ENCODE measurements at places on chromosomes 3 and 15.

DNA sequence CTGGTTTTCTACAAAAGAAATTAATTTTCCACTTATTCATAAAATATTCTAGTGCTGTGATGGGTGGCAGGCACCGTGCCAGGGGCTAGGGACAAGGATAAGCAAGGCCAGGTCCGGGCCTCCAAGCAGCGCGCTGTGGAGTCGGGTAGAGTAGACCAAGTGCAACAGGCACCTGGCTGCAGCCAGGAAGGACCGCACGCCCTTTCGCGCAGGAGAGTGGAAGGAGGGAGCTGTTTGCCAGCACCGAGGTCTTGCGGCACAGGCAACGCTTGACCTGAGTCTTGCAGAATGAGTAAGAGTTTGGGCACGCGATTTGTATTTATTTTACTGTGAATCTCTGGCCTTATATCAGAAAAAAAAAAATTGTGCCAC lies at the start of gene CASR:
Gene CASR, plus strand, starts transcription at position 148 of the 372 bp plus-strand sequence. CDS start 70,522 bp downstream, outside the sequence.
- peak; percentile 66 for ATAC-seq

DNA sequence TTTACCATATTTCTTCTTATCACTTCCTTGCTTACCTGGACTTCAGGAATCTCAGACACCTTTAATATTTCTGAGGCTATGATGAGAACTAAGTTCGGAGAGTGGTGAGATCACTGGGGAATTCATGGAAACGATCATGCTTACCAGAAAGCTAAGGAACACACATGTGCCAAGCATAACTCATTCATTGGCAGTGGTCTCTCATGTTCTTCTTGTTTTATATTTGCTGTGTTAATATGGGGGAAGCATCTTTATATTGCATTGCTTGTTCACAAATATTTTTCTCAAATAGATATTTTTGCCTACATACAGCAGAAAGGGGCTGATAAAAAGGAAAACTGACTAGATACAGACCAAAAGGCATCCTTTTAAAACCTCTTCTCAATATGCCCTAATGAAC lies 55.8 kb downstream of the COL6A6 start:
- no peak for ATAC-seq

GRCh38 chr3:172087602-172088580 lies 48.5 kb downstream of the FNDC3B start:
- ATAC-seq = peak; percentile 69

DNA sequence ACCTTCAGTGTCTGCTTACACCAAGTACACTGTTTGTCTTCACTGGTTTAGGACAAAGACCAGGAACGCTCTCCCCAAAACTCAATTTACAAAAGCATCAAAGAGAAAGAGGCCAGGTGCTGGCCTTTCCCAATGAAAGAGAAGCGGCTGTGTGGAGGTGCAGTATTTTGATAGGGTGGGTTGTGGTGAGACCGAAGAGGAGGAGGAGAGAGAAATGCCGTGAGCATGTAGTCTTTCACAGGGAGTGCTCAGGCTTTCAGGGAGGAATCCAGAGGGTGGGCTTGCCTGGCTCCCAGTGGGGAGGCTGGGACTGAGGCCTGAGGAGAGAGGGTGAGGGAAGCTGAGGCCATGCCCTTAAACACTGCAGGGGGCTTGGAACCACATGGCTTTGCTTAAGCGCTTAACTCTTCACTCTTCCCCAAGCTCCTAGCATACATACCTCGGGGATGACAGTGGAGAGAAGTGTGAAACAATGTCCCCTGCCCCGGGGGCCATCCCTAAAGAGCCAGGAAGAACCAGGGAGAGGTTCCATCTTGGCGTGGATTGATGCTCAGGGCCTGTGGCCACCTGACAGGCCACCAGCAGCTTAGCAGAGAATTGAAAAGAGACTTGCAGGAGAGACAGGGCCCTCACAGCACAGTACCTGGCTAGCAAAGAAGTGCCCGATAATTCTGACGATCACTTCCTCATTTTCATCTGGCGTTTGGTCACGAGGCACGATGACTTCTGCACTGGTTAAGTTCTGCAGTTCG lies 60.5 kb downstream of the SENP2 start:
- no peak for ATAC-seq

DNA sequence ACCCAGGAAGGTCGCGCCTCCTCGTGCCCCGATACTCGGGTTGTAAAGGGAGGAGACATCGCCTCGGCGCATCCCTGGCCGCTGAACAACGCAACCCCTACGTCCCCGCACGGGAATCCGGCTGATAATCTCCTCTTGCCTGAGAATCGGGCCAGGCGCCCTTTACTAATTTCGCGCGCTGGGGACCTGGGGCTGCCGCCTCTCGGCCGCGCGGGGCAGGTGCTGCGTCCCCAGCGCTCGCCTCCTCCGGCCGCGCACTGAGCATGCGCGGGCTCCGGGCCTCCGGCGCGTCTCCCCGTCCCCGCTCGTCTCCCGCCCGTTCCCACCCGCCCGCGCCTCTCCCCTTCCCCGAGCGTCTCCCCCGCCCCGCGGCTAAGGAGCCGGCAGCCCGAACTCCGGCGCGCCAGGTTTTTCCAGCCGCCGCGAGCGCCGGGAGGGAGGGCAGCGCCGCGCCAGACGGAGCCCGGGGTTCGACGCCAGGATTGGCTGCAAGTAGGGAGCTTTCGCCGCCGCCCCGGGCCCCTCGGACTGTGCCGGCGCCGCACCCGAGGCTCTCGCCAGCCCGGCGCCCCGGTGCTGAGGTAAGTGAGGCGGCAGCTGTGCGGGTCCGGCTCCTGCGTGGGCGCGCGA lies at the start of gene CNTN4:
Gene CNTN4, plus strand, starts transcription at position 469 of the 630 bp plus-strand sequence.
- ATAC-seq = peak; percentile 29

GRCh38 chr15:87345961-87346360 lies 910.6 kb downstream of the NTRK3 start:
- no peak for ATAC-seq

GRCh38 chr15:78004222-78004727 lies 73.2 kb downstream of the TBC1D2B start:
- ATAC-seq = peak; percentile 71

GRCh38 chr3:20325563-20325962 lies 139.6 kb upstream of the SGO1 start:
- ATAC-seq = no peak
